ENCODE measurements at places on chromosomes 13 and 19.

GRCh38 chr19:12833738-12834565, 427 bp downstream of the RTBDN start:
- no peak for DNase-seq

GRCh38 chr13:25177012-25177411, 4.9 kb upstream of the AMER2 start:
- no peak for DNase-seq

- DNase-seq: no peak
These were observed 5.8 kb upstream of the OR10H5 start for GRCh38 chr19:15781661-15782060.

DNA sequence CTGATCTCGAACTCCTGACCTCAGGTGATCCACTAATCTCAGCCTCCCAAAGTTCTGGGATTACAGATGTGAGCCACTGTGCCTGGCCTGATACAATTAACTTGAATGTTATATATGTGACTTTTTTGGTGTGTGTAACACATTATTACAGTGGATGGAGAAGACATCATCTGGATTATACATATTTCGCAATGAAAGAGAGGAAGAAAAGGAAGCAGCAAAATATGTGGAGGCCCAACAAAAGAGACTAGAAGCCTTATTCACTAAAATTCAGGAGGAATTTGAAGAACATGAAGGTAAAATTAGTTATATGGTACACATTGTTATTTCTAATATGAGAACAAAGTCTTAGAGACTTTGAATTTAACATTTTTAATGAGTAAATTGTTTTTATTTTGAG, 55.5 kb downstream of the BRCA2 start:
- DNase-seq: no peak

DNA sequence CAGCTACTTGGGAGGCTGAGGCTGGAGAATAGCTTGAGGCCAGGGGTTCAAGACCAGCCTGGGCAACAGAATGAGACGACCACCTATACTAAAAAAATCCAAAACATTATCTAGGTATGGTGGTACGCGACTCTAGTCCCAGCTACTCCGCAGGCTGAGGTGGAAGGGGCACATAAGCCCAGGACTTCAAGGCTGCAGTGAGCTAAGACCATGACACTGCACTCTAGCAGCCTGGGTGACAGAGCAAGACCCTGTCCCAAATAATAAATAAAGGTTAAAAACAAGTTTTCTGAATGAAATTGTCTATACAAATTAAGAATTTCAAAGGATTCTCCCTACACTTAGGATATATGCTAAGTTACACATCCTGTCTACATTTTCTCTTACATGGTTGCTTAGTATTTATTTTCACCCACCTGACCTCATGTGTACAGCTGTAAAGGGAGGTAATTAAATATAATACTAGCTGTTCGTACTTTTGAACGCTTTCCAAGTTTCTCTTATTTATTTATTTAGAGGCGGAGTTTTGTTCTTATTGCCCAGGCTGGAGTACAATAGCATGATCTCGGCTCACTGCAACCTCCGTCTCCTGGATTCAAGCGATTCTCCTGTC, 1.6 kb downstream of the SLC25A30 start:
- DNase-seq: no peak

DNA sequence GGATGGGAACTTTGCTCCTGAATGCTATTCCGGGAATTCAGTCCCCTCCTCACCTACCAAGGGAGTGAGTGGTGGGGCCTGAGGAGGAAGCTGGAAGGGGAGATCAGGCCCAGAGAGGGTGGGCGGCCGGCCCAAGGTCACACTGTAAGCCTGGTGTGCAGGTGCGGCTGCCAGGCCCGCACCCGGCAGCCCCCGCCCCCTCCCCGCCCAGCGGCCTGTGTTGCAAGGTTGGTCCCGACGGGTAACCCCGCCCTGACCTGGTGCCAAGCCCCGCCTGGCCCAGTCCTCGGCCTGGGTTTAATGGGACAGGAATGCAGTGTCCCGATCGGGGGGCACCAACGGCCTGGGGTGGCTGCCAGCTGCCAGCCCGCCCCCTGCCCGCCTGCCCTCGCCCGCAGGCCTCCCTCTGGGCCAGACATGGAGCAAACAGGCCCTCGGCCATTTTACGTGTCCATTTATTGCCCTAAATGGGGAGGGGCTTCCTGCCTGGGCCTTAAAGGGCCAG, 5.5 kb downstream of the ZBTB7A start:
- no peak for DNase-seq

DNA sequence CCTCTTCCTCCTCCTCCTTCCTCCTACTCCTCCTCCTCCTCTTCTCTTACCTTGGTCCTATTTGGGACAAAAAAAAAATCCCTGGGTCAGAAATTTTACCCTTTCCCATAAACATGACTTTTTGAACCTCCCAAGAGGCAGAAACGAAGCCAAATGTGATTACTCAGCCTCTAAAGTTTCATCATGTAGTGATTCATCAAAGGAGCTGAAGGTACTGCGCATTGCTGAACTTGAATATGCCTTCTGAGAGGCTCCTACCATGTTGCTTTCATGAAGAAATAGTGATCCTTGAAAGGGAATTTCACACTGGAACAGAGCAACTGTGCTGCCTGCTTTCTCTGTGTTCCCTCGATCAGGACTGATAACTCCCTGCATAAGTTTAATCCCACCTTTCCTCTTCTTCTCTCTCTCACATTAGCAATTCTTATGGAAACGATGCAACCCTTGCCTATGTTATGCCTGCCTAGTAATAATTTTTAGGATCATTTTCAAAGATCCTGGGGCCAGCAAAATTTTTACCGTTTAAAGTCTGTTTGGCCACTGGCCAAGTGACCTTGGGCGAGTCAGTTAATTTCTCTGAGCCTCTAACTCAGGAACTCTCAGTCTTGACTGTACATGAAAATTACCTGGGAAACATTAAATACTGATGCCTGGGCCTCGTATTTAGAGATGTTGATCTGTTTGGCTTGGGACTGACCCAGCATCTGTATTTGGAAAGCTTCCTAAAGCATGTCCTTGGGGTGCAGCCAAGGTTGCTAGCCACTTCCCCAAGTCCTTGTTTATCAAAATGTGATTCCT, 149.5 kb downstream of the DCT start:
- DNase-seq: no peak

GRCh38 chr19:2719920-2720776, 1.0 kb downstream of the DIRAS1 start:
- no peak for DNase-seq

DNA sequence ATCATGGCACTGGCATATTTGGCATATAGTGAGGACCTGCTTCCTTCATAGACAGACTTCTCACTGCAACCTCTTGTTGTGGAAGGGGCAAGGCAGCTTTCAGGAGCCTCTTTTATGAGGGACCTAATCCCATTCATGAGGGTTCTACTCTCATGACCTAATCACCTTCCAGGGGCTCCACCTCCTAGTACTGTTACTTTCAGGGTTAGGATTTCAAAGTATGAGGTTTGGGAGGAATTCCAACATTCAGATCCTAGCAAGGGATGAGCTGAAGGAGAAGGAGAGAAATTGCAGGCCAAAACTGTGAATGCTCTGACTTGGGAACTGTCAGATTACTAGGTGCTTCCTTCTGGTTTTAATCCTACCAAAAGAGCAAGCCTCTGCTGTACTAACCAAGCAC, 87.8 kb downstream of the LMO7 start:
- no peak for DNase-seq

All from T-helper 22 cell (primary cell).